LHCN-M2 (cell line): ENCODE measurements at places on chromosomes 12 and 14. TPM values are rescaled to one million over a fixed set of nuclear protein-coding genes. Genes with fewer than 3 reads are reported as not detected.

- peak; percentile 92 for DNase-seq
Observed at GRCh38 chr12:46492471-46493085, 120.0 kb upstream of the SLC38A2 start.

DNA sequence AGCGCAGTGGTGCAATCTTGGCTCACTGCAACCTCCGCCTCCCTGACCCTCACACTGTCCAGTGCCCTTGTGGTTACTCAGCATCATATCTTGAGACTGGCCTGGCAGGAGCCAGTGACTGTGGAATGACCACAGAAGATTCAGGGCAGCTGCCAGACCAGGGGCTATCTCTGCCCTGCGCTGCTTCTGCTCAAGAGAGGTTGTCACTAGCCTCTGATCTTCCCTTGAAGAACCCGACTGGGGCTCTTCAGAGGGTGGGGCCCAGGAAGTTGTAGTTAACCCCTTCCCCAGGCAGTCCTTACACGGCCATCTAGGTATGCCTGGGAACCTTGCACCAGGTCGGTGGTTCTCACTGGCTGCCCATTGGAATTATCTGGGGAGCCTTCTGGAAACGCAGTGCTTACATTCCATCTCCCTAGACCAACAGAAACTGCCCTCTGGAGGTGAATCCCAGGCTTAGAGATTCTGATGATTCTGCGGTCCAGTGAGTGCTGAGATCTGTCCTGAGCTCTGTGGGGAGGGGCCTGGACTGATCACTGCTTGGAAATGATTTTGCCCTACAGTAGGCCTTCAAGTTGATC, 41.4 kb downstream of the PLEKHG3 start:
- no peak for DNase-seq

GRCh38 chr14:89443042-89443629, 26.1 kb upstream of the FOXN3 start:
- DNase-seq: peak; percentile 54

HHIPL1 gene
- total RNA-seq: 0.45 and 0.92 TPM in 2 replicates

GRCh38 chr14:89915114-89915878, 39.2 kb downstream of the EFCAB11 start:
- peak; percentile 64 for DNase-seq

DNA sequence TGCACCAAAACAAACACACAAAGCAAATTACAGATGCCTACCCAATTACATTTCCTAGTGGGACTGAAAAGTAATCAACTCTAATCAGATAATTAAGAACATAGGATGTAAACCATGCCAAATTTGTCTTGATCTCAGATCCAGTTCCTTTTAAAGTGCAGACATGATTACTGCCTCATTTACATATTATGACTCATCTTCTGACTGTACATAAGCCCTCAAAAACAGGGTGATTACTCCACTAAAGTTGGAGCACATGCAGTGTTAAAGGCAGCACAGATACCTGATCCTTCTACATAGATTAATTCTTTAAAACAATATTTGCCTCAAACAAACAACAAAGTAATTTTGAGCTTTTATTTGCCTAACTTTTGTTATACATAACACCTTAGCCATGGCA, 337.2 kb downstream of the RPS29 start:
- DNase-seq: no peak

NEDD8 gene
- total RNA-seq: 260 and 318 TPM in 2 replicates

C12orf50 gene
- not detected in 2 replicates for total RNA-seq

SERPINA1 gene
- not detected in 2 replicates for total RNA-seq

NUDT4 gene
- total RNA-seq: 35.2 and 38.3 TPM in 2 replicates

DNA sequence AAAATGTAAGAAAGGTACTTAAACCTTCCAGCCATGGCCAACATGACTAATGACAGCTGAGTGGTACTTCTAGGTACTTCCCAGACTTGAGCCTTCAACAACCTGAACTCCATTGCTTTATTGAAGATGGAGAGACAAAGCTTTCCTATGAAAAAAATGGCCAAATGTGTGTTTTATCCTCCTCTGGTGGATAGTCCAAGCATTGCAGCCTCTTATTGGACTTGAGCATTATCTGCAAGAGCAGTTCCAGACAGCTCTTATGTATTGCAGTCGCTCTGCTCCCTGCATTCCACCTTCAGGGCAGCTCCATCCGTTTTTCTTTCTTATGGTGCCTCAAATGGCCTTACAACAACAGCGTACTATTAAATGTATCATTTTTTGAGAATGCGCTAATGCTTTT, 588.2 kb downstream of the NRXN3 start:
- peak; percentile 3 for DNase-seq

GRCh38 chr12:28137414-28137813, 52.8 kb upstream of the CCDC91 start:
- DNase-seq: no peak

GRCh38 chr14:78254911-78255461, 84.8 kb downstream of the NRXN3 start:
- DNase-seq: no peak

GRCh38 chr14:33851366-33851765, 99.5 kb downstream of the EGLN3 start:
- DNase-seq: no peak

DNA sequence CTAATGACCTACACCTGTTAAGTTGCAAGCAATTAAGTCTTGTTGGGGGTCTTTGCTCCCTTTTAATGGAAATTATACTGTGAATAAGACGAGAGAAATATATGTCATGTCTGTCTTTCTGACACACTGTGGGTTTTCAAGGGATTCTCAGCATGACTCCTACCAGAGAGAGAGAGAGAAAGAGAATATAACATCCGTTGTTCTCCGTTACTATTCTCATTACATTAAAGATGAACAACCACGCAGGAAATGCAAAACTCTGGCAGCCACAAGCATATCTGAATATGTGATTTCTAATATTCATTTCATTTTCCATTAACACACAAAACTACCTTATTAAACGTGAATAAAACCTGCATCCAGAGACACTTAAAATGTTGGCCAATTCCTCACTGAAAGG, 67.3 kb upstream of the EGLN3 start:
- DNase-seq: no peak

DAO gene
- not detected in 2 replicates for total RNA-seq

- peak; percentile 4 for DNase-seq
Observed at GRCh38 chr14:87615822-87616679, 376.9 kb downstream of the GALC start.

DNA sequence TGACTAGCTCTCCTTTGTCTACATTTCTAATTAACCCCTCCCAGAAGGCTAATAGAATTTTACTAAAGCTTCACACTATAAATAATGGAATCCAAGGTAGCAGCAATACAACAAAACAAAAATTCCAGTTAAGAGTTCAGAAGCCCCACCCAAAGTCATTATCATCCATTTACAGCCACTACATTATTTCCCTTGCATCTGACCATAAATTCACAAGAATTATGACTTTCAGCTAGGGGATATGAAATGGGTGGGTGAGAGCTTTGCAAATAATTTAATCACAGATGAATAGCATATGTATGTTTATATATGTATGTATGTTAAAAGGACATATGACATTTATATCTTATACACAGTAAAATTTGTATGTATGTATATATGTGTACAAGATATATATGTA, 65.3 kb upstream of the PTGDR start:
- no peak for DNase-seq

DNA sequence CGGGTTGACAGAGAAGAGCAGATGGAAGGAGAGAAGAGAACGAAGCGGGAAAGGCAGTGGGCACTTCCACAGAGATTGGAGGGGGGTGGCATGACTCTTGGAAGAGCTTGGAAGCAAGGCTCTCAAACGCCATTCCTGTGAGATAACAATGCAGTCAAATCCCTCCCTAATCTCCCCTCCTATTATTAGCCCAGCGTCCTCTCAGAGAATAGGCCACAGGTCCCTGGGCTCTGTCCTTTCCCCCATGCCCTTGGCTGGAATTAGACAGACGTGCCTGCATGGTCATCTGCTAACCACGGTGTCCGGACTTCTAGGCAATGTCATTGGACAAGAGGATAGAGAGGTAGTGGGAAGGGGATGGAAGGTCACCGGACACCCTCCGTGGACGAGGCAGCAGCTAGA, 8.0 kb upstream of the MYH7 start:
- DNase-seq: no peak

- DNase-seq: no peak
Observed at GRCh38 chr14:45287610-45288009, 34.6 kb upstream of the MIS18BP1 start.

GRCh38 chr14:97723351-97723750, 926.2 kb downstream of the VRK1 start:
- DNase-seq: no peak

FSCB gene
- not detected in 2 replicates for total RNA-seq

- peak; percentile 77 for DNase-seq
Observed at GRCh38 chr14:34710006-34710405, 4.4 kb downstream of the CFL2 start.

- DNase-seq: peak; percentile 81
Observed at GRCh38 chr14:91228112-91229004, 16.1 kb downstream of the GPR68 start.
